ENCODE measurements at places on chromosomes 3 and 15.

DNA sequence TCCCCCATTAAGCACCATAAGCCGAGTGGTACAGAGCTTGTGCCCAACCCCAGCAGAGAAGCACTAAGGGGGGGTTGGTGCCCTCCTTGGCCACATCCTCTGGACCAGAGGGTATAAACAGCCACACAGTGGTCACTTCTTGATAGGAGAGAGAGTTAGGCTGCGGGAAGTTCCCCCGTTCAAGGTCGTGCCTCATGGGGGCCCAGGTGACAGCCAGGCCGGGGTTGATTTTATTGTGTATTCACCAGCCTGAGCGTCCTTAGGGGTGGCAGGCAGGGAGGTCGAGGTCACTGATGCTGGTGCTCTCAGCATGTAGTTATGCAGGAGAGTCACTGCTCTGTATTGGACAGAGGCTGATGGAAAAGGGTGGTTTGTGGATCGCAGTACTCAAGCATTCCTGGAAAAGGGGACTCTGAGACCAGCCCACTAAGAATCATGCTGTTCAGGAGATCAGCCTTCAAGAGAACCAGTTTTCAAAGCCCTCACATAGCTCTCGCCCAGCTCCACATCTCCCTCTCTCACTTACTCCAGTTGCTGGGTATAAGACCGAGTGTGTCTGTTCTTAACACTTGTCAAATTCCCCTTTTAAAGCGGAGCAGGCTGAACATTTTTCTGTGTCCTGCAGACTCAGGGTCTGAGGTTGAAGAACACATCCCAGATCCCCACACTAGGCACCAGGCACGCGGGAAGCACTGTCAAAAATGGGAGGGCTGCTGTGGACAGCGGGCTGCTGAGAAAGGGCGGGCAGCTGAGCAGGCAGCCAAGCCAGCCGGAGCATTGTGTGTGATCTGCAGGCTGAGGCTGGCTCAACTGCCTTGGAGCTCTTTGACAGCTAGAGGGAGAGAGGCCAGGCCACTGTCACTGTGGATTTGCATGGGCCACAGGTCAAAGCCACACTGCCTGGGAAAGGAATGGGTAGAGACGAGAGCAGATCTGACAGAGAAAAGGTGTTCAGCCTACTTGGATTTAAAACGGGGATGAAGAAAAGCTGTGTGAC lies 279.3 kb upstream of the LRRFIP2 start:
- no peak for DNase-seq

GRCh38 chr3:140290105-140290504 lies 355.1 kb downstream of the CLSTN2 start:
- no peak for DNase-seq

DNA sequence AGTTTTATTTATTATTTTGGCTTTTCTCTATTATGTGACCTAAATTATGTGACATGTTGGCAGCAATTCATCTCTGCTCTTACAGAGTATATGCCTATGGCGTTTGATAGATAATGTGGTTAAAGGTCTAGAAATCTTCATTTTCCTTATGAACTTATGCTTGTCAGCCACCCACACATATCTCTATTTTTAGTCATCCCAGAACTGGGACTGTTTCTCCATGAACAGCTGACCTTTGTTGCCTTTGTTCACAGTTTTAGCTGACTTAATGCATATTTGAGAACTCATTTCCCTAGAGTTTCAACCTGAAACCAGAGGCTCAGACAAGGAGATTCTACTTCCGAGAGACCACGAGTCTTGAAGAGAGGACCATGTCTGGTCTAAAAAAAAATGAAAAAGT lies 176.5 kb downstream of the RAP2B start:
- no peak for DNase-seq

DNA sequence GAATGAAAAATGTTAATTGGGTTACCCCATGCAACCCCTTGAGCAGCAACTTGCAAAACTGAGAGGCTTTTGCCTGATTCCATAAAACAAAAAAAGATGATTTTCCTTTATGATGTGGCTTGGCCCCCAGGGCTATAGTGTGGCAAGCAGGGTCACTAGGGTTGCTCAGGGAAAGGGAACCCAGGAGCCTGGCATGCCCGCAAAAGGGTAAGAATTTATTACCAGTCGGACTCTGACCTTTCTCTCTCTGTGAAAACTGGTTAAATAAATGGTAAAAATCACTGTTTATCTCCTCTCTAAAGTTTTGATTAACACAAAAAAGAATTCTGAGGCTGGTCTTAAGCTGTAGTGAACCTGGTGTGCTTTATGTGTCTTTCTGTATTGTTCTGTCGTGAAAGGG lies 37.7 kb upstream of the SEC61A1 start:
- DNase-seq, result no peak

DNA sequence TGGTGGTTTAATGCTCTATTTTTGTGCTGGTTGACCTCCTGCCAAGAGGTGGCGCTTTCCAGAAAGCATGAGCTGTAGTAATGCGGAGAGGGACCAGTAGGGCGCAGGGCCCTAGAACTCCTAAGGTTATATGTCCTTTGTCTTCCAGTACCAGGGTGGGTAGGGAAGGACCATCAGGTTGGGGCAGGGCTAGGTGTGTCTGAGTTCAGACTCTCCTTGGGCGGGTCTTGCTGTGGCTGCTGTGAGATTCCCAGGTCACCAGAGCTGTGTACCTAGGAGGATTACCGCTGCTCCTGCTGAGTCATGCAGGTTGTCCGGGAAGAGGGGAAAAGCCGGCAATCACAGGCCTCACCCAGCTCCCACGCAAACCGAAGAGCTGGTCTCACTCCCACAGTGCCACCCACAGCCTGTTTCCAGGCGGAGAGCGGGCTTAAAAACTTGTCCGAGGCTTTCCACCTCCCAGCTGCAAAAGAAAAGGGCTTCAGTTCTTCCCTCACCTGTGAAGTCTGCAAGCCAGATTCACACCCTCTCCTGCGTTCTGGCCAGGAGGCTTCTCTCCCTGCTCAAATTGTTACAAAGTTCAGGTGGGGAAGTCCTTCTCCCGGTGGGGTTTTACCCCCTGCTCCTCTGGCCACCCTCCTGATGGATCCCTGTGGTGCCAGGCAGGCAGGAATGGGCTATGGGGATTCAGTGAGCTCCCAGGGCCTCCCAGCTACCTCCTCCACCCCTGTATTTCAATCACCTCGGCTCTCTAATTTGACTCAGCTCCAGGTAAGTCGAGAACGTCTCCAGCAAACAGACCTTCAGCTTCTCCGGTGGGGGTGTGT lies 37.7 kb upstream of the BCHE start:
- DNase-seq, result no peak
